NT2/D1 (cell line): ENCODE measurements at places on chromosomes 5 and 9.

- no peak for DNase-seq
Measured at GRCh38 chr5:120960510-120960909, 496.4 kb downstream of the PRR16 start.

DNA sequence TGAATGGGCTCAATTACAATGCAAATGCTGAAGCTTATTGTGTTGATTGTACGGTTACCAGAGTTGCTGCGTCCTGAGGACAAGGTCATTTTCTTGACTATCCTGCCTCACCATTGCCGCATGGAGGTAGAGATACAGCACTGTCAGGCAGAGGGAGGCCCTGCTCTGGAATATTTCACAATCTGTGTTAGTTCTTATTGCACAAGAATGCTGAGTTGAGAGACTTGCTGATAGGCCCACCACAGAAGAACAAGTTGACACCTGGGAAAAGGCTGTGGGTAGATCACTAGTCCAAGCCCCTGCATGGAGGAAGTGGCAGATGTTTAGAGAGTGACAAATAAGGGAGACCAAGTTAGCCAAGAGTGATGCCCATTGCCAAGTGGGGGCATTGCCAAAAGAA lies 344.5 kb upstream of the ITGA1 start:
- no peak for DNase-seq

DNA sequence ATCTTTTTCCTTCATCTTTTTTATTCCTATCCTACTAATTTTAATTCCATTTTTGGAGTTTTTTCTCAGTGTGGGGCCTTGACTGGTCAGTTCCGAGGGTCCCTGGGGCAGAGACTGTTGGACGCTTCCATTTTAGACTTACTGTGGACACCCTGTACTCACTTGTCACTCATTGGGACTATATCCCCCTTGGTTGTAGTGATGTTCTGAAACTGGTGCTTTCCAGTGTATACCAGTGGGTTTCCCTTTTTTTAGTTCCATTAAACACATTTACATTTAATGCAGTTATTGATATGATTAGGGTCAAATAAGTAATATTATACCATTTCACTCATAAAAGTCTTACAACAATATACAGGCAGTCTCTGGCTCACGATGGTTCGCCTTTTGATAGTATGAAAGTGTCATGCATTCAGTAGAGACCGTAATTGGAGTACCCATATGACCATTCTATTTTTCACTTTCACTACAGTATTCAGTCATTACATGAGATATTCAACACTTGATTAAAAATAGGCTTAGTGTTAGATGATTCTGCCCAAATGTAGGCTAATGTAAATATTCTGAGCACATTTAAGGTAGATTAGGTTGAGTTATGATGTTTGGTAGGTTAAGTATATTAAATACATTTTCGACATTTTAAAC lies 46.0 kb downstream of the CNOT6 start:
- no peak for DNase-seq

DNA sequence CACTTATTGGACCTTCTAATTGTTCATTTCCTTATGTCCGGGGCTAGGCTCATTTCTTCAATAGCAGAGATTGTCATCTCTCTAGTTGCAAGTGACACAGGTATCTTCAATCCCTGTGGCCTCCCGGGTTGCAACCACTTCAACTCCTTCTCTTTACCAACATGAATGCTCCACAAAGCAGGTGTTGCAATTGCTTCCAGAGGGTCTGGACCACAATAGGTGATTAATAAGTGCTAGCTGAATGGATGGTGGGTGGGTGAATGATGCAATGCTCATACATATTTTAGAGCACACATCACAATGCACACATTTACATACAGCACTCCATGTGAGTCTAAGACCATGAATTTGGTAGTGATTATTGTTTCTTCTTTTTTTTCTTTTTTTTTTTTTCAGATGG lies 2.6 kb downstream of the CEMIP2 start:
- DNase-seq = no peak

DNA sequence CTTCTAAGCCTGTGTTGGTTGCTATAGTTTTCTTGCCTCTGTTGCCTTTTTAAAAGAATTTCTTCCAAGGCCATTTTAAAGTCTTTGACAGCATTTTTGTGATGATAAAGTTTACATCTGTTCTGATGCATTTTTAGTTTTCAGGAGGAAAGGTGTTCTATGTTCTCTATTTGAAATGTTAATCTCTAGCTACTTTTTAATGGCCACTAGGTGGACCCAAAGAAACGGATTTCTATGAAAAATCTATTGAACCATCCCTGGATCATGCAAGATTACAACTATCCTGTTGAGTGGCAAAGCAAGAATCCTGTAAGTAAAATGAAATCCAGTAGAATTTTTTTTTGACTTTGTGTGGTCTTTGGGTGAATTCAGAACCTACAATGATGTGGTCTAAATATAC lies 60.2 kb downstream of the MELK start:
- peak; percentile 3 for DNase-seq

DNA sequence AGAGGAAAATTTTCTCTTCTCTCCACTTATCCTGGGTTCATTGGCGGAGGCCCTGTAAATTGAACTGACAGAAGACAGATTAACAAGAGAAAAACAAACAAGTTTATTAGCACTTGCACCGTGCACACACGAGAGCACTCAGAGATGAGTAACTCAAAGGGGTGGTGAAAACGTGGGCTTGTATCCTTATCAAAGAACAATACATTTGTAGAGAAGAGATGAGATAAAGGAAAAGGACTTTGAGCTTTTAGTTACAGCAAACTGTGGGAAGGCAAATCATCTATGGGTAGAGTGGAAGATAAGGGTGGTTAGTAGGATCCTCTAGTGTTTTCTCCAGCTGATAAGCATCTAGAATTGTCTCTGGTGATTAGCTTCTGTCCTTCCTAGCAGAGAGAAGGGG lies 44.4 kb upstream of the ROR2 start:
- no peak for DNase-seq

GRCh38 chr5:35461530-35461929 lies 156.1 kb upstream of the SPEF2 start:
- DNase-seq = no peak
